ENCODE measurements at places on chromosomes 16 and 17.
A peak's percentile ranks its signal among the peaks of the same experiment; 100 is the strongest.

DNA sequence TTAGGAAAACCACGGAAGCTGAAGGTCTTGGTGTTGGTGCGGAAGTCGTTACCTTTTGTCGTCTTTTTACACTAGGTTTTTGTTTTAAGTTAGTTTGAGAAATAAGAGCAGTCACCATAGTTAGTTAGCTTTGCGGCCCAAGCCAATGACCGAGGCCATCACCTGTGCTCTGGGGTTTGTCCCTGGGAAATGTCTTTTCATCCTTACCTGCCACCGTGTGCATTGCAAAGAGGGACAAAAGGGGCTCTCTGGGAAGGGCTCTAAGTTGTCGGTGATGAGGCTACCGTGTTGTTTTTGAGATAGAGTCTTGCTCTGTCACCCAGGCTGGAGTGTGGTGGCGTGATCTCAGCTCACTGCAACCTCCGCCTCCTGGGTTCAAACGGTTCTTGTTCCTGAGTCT, 49.8 kb downstream of the NDE1 start:
- no peak for DNase-seq

DNA sequence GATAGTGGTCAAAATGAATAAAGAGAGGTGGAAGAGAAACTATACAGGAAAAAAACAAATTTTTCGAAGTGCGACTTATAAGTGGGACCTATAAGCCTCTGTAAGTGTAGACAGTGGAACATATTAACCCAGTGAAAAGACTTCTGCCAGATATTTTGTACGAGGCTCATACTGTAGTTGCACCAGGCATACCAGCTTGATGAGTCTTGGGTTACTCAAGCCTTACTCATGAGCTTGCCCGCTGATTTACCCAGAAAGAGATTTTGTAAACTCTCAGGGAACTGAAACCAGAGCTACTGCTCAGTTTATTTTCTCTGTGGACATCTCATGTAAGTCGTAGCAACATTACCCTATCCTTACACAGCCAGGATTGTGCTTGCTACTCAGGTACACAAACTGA, 708.0 kb upstream of the SOX9 start:
- no peak for DNase-seq

- no peak for DNase-seq
Measured at GRCh38 chr17:17757956-17758845, 76.9 kb downstream of the RAI1 start.

DNA sequence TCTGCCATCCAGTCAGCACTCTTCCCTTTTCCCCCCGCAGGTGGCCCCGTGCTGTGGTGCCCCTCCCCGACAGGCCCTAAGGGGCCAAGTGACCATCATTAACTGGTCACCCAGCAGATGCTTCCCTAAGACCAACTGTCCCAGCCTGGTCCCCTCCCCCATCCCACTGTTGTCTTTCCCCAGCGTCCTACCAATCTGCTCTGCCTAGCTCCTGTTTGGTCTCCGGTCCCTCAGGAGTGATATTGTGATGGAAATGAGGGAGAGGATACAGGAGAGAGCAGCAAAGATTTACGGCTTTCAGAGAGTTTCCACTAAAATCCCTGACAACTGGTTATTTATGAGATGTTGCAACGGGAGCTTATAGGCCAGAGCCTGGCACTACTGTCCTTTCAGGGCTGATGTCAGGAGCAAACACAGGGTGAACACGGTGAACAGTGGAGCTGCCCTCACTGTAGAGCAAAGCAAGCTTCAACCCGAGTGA, 1.4 kb upstream of the TTLL6 start:
- DNase-seq, result no peak

- DNase-seq, result no peak
Measured at GRCh38 chr17:40203131-40203530, 16.0 kb upstream of the WIPF2 start.

- DNase-seq, result no peak
Measured at GRCh38 chr16:50234771-50235556, 31.4 kb upstream of the ADCY7 start.

DNA sequence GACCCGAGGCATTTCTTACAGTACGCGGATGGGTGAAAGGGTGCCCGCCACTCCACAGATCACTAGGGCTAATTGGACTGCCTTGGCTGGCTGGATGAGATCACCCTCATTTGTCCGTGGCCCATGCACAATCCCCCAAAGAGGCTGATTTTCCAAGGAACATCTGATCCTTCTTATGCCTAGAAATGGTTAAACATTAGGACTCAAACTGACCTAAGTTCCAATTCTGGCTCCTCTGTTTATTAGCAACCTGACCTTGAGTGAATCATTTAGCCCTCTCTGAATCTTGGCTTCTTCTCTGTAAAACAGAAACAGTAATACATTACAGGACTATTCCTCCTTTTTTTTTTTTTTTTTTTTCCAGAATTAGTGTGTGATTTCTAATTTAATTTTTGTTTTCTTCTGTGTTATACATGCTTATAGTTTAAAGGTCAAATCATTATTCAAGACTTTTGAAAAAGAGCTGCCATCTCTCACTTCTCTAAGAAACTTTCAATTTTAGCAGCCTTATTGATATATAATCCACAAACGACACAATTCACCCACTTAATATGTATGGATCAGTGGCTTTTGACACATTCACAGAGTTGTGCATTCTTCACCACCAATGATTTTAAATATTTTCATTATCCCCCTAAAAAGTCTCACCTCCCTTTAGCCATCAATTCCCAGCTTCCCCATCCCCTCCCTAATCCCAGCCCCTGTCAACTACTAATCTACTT, 45.4 kb upstream of the TMEM132E start:
- DNase-seq, result no peak

DNA sequence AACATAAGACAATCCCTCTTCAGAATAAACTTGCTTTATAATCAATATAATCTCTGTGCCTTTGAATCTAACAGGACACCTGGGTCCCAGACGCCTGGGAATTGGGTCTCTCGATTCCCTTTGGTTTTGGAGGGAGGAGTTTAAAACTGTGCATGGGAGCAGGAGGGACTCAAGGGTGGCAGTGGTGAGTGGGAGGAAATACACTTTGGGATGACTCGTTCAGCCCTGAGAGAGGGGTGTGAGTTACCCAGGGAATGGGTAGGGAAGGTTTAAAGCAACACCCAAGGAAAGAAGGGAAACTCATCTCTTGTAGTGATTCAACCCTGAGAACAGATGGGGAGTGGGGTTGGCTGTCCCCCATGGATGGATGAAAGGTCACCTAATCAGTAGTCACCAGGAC, 1.6 kb downstream of the RANGRF start:
- no peak for DNase-seq

DNA sequence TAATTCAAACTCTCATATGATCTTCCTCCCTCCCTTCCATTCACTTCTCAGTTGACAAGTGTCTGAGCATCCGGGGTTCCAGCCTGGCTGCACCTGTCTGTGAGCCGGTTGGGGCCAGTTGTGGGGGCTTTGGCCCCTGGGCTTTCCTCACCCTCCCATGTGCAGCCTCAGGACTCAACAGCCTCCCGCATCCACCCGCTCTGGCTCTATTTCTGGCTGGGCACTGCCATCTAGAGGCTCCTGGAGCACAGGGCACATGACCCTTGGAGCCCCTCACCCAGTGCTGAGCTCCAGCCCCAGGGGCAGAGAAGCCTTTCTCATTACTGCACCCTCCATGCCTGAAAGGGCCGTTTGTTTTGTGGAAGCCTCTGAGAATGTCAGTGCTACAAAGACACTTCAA, 43.3 kb downstream of the HAPSTR1 start:
- DNase-seq, result peak; percentile 45

- DNase-seq, result no peak
Measured at GRCh38 chr17:67074781-67075180, 30.4 kb downstream of the CACNG1 start.

- no peak for DNase-seq
Measured at GRCh38 chr16:27365142-27366089, 36.6 kb upstream of the IL21R start.

GRCh38 chr17:40326014-40326831, 17.2 kb downstream of the RARA start:
- no peak for DNase-seq

DNA sequence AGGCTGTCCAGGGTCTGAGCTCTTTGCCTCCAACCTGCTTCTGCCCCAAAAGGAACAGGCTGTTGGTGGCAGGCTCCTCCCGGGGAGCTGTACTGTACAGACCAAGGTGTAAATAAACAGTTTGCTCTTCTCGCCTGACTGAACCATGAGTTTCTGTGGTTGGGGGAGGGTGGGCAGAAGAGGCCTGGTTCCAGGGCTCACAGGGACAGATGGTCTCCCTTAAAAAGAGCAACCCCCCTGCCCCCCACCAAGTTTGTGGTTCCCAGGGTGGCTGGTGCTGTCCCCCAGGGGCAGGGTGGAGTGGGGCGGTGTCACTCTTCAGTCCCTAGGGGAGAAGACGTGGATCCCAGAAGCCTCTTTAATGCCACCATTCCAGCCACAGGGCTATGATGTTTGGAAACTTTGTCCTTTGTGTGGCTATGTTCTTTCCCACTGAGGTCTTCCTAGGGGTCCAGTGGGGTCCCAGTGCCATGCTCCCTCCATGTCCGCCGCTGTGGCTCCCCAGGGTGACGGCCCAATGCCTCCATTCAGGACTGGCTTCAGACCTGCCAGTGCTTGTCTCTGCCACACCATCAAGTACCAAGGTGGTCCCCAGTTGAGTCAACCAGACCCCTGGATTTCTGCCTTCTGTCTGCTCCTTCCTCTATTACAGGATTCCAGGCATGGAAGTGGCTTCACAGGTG, 146.7 kb downstream of the RAB11FIP4 start:
- no peak for DNase-seq

GRCh38 chr17:373613-374230, 21.1 kb upstream of the RPH3AL start:
- DNase-seq, result no peak

- DNase-seq, result no peak
Measured at GRCh38 chr17:7893187-7893880, 4.7 kb downstream of the CHD3 start.

DNA sequence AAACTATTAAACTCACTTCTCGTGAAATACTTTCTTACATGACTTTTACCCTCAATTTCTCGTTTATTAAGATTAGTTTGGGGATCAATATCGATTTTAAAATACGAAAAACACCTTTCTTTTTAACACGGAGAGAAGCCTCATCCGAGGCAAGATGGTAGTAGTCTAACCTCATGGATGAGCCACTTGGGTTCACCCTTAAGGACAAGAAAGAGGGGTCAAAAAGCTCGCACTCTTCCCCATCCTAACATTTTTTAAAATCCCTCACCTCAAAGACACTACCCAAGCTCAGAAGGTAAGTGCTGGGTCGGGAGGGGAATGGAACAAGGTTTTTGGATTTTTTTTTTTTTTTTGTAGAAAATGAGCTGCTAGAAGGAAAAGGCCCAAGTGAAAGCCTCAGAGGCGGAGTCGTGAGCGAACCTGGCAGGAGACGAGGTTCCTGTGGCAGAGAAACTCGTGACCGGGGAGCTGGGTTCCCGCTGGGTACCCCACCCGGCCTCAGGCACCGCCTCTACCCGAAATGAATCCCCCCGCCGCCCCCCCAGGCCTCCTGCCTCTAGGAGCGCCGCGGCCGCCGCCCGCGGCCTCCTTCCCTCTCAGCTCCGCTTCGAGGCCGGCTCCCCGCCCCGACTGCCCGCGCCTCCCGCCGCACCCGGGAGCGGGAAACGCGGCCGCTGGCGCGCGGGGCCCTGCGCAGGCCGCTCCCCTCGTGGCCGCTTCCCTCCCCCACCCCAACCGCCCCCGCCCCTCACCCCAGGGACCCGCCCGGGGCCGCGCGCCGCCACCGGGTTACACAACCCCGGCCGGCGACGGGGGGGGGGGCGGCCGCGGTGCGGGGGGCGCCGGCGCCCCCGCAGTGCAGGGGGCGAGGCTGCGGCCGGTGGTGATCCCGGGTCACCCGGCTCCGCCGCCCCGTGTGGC, 1.6 kb downstream of the NUFIP2 start:
- no peak for DNase-seq

GRCh38 chr17:63540590-63540989, 9.7 kb upstream of the DCAF7 start:
- no peak for DNase-seq

GRCh38 chr17:75517297-75517865, 1.1 kb downstream of the TSEN54 start:
- peak; percentile 37 for DNase-seq

GRCh38 chr16:54846766-54847165, 83.9 kb upstream of the IRX5 start:
- no peak for DNase-seq

- DNase-seq, result no peak
Measured at GRCh38 chr16:88424587-88425235, 28.4 kb upstream of the ZFPM1 start.

GRCh38 chr17:39212841-39213480, 12.8 kb downstream of the STAC2 start:
- DNase-seq, result no peak

GRCh38 chr16:56931271-56931891, 561 bp upstream of the HERPUD1 start:
- DNase-seq, result no peak
